ENCODE measurements at places on chromosomes 16 and 17.

GRCh38 chr17:74882517-74883240 lies 9.9 kb upstream of the FDXR start:
- DNase-seq, result no peak

- no peak for DNase-seq
These were observed 11.4 kb downstream of the HS3ST6 start for GRCh38 chr16:1906846-1907165.

DNA sequence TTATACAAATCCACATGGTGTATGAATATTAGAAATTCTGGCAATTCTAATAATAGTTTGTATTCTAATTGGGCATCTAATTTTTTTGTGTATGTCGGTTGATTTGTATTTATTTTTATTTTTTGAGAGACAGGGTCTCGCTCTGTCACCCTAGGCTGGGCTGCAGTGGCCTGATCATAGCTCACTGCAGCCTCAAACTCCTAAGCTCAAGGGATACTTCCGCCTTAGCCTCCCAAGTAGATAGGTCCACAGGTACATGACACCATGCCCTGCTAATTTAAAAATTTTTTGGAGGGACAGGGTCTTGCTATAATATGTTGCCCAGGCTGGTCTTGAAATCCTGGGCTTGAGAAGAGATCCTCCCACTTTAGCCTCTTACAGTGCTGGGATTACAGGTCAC lies 104.6 kb downstream of the TRIM37 start:
- no peak for DNase-seq

GRCh38 chr17:72883351-72883750 lies 209.1 kb downstream of the SLC39A11 start:
- DNase-seq, result no peak

DNA sequence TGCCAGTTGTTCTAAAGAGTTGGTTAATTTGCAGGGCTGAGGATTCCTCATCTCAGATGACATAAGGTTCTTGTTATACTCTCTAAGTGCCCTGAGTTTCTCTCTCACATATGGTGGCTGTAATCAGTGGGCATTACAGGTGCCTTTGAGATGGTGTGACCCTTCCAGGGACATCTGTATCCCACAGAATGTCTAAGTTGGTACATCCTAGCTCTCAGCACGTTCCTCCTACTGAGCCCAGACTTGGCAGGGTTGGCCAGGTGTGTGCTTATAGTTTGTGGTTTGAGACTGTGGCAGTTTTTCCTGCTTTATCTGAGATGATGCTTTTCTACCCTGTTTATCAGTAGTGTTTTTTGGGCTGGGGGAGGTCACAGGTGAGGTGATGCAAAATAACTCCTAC lies 36.3 kb downstream of the SPECC1 start:
- DNase-seq, result no peak

DNA sequence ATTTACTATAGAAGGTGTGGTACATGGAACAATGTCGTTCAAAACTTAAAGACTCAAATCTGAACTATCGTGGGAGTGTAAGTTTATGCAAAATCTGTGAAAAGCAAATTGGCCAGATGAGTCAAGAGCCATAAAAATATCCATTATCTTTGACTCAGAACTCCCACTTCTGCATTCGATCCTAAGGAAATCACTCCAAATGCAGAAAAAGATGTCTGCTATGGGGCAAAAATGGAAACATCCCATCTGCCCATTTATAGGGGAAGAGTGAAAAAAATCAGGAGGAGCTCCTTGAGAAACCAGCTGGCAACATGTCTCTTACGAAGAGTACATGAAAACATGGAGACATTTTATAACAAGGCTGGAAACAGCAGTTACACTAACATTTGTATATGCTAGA lies 43.6 kb upstream of the CCDC182 start:
- DNase-seq, result no peak

- DNase-seq, result no peak
These were observed 1.8 kb downstream of the TBL3 start for GRCh38 chr16:1973461-1974156.

DNA sequence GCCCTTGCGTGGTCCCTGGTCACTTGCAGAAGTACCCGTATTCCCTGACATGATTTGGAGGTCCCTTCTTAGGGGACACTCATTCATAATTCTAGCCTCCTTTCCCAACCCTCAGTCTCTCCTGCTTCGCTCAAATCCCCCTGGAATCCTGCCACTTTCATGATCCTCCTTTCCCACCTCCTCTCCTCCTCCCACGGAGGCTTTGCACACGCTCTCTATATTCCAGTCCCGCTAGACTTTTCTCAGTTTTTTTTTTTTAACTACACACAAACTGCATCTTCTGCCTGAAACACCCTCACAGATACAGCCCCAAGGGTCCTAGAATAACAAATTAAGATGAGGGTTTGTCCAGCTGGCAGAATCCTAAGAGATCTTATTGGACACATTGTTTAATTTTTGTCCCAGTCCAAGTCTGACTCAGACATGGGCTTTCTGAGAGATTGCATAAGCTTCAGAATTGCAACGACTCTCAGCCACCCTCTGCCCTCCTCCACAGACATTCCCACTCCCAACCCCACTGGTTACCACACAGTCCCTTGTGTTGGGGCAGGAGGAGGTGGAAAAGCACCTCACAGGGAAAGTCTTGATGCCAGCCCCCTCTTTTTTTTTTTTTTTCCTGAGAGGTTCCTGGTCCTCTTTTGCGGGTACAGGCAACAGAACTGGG lies 739.5 kb upstream of the EEF2KMT start:
- DNase-seq, result no peak

- no peak for DNase-seq
These were observed 5.3 kb downstream of the CEP131 start for GRCh38 chr17:81217491-81217890.

DNA sequence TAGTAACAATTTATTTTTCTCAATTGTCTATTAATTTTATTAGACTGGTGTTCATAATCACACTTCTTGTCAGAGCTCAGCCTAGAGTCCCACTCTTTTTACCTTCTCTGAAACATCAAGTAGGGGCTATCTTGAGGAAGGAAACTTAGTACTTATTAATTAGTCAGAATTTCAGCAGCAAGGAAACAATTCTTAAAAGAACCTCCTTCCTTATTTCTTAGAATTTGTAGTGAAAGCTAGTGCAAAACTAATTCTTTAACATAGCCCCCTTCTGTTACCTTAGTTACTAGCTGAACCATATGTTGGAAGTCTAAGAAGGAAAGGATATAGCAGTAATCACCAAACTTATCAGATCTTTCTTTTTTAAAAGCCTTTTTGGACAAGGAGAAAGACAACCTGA lies 35.2 kb downstream of the MAP2K4 start:
- DNase-seq, result no peak

- no peak for DNase-seq
These were observed 34.1 kb upstream of the ANKFN1 start for GRCh38 chr17:56119191-56119590.

DNA sequence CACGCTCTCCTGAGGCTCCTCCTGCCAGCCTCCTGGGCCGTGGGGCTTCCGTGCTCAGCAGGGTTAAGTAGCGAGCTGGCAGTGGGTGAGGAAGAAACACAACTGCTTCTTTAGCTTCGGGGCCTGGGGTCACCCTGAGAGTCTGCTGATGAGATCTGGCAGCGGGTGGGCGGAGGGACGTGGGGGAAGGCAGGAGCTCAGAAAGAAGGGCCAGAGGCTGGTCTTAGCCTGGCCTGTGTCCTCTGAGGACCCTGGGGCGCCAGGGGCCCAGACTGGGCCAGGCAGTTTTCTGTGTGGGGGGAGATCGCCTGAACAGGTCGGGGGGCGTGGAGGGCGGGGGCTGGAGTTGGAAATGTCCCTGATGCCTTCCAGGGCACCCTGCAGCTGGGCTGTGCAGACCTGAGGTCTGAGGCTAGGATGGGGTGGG lies 97.8 kb upstream of the GSE1 start:
- DNase-seq, result no peak
